ENCODE measurements at places on chromosomes 5 and 9.

- no peak for DNase-seq
Observed at GRCh38 chr5:141763541-141763940, 81.5 kb upstream of the ARAP3 start.

DNA sequence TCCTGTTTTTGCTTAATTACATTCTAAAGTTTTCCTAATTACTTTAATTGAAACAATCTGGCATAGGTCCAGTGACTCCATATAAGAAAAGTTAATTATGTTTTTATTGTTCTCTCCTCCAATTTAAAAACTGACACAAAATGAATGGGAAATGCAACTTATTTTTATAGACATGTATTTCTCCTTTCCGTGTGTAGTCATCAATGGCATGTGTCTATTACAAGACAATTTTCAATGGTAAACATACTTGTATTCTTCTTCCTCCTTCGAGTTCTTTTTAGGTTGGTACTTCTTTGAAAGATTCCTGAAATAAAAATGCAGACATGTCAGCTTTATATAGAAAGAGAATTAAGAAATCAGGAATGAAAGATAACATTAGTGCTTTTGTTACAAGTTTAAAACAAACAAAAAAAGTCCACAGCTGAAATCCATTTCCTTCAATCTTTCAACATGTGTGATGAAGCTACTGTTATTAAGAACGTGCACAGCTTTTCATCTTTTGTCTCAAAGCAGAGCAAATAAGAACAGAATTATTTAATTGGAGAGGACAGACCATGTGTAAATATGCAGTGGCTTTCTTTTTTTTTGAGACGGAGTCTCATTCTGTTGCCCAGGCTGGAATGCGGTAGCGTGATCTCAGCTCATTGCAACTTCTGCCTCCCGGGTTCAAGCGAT is 63.8 kb downstream of the FNBP1 start:
- no peak for DNase-seq

- no peak for DNase-seq
Observed at GRCh38 chr5:139492700-139493192, 10.2 kb upstream of the STING1 start.

DNA sequence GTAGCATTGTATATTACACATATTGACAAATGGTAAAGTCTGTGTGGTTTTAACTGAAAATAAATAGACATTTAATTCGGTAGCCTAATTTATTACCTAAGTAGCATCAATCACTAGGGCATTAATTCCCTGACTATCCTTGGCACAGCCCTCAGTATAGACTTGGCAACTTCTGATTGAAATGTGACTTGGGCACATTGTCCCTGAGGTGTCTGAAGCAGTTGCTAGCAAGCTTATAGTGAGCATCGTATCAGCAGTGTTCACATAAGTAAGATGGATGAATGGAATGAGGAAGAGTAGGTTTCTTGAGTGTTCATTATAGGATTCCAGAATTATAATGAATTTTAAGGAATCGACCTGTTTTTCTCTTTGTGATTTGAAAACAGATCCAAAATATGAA is 16.1 kb downstream of the LURAP1L start:
- DNase-seq = no peak

GRCh38 chr5:56302027-56302426 is 68.9 kb upstream of the ANKRD55 start:
- no peak for DNase-seq

DNA sequence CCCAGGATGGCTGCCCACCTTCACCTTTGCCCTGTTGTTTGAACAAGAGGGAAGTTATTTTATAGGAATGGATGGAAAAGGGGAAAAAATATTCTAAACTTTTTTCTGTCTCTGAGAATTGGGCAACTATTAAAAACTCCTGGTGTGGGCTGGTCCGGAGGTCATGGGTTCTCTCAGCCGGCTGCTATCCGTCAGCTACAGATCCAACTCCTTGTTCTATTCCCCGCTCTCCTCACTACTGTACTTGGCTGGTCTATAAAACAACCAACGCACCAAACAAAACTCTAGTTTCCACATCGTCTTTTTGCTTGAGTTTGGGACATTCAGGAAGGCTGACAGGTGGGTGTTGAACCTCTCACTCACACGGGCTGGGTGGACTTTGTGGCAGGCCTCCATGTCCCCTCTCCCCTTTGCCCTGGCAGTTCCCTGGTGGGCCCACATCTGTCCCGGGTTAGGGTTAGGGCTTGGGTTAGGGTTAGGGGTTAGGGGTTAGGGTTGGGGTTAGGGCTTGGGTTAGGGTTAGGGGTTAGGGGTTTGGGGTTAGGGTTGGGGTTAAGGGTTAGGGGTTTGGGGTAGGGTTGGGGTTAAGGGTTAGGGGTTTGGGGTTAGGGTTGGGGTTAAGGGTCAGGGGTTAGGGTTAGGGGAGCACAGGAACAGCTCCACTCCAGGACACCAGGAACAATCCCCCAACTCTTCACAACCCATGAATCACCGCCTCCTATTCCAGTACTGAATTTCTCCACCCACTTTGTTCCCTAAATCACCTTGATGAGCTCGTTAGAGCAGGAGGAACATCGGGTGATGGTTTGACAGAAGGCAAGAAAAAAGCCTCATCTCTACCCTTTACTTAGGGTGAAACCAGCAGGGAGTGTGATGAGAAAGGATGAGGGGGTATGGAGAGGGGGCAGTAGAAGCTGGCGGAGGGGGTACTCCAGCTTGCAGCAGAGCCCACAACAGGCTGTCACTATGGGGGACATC is 302.1 kb upstream of the IRX4 start:
- DNase-seq = no peak

- no peak for DNase-seq
Observed at GRCh38 chr9:126514037-126514821, 99.5 kb upstream of the LMX1B start.

DNA sequence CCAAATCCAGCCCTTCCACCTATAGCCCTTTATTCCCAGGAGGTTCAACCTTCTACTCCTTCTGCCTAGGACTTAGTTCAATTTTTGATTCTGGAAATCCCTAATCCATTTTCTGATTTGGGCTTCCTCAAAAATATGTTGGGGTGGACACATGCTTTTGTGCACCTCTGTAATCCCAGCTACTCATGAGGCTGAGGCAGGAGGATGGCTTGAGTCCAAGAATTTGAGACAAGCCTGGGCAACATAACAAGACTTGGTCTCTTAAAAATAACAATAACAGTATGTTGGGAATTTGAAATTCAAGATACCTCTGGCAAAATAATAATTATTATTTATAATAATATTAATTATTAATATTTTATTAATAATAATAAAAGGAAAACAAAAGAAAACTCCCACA is 188.7 kb upstream of the TLE4 start:
- DNase-seq = no peak

GRCh38 chr9:99052815-99053715 is 51.8 kb upstream of the TGFBR1 start:
- DNase-seq = no peak

DNA sequence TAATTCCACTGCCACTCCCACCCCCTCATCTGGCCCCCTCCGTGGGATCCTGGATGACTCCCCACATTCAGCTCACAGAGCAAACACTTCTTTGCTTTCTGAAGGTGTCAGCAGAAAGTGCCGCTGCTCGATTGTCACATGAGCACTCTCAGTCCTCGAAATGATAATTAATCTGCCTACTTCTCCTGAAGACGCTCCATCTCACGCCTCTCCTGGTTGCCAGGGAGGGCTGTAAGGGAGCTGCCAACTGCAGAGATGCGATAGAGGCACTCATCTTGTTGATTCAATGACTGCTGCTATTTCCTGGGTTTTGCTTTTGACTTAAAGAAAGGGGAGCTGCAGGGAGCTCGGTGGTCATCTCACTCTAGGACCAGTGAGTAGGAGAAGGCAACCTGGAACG is 206.5 kb downstream of the DAB2IP start:
- DNase-seq = no peak

GRCh38 chr5:179452356-179453230 is 97.8 kb upstream of the RUFY1 start:
- no peak for DNase-seq

- DNase-seq = peak; percentile 79
Observed at GRCh38 chr5:134029156-134029555, 24.4 kb upstream of the VDAC1 start.

DNA sequence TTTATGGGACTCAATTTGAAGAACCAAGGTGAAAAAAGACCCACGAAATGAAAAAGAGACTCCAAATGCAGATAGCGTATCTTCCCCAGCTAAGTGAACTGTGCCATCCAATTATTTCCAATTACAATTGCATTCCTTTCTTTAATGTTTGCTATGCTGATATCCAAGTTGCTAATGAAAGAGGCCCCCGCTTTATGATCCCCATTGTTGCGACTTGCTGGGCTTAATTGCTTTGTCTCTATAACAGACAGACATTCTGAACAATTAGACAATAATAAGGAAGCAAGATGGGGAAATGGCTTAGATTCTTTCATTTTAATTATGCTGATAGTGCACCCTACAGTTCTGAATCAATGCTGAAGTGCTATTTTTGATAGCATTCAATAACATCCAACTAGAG is 354.3 kb downstream of the KIF4B start:
- DNase-seq = no peak

- no peak for DNase-seq
Observed at GRCh38 chr9:38432922-38433510, 8.8 kb upstream of the IGFBPL1 start.

All from retinal pigment epithelial cell (primary cell).